ENCODE measurements at places on chromosomes 16 and 17.

DNA sequence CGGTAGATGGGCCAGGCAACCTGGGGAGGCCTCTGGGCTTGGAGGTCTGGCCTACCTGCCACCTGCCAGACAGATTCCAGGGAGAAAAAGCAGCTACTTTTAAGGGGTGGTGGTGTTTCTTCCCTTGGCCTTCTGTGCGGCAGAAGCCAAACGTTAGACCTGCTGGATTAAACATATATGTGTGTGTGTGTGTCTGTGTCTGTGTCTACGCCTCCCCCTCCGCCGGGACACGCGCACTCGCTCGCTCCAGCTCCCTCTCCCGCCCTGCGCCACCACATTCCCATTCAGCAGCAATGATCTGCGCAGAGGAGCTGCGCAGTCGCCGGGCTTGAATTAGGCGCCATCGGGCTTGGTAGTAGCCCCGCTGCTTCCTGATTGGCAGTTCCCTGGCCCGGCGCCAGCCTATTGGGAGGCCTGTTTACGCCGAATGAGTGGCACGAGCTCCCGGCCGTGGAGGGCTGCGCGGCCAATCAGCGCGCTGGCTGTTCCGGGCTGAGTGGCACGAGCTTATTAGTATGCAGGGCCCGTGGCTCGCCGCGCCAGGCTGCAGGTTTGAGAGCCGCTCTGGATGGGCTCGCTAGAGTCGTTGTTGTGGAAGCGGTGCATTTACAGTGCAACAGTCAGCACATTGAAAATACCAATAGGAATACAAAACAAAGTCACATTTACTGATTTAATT is at the start of gene BAHCC1:
BAHCC1 (plus strand) TSS at position 537 of the 679 bp plus-strand sequence. CDS start 4,283 bp downstream, outside the sequence.
- DNase-seq, result peak; percentile 100

GRCh38 chr16:49510654-49511305 is 137.2 kb downstream of the C16orf78 start:
- DNase-seq, result no peak

GRCh38 chr17:48616717-48617470 is 1.8 kb upstream of the HOXB8 start:
- DNase-seq, result no peak

- no peak for DNase-seq
Observed at GRCh38 chr16:28027055-28027454, 36.5 kb downstream of the GSG1L start.

DNA sequence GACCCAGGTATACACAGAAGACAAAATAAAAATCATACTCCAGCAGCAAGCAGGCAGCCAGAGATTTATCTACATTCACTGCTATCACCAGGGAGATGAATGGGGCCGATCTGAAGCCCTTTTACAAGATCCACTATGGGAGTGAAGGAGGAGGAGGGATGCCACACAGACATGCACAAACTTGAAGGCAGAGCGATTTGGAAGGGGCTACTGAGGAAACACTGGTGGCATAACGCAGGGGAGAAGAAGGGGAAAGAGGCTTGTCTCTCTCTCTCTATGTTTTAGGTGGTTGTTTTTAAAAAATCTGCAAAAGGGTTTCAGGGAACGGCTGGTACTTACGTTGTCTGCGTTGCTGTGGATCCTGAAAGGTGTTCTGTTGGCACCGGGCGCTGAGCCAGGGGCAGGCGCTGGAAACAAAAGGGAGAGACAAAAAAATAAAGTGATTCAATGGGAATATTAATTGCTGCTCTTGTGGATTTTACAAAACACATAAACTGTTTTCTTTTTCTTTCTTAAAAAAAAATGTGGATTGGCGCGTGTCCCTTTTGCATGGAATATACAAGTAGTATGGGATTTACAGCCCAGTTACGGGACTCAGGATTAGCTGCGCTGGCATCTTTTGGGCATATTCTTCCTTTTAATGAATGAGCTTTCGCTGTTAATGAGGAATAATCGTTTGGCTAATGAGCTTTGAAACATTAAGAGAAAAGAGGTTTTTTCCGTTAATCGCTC is 255.3 kb upstream of the PMFBP1 start:
- no peak for DNase-seq

- peak; percentile 62 for DNase-seq
Observed at GRCh38 chr17:17712268-17712924, 31.1 kb downstream of the RAI1 start.

DNA sequence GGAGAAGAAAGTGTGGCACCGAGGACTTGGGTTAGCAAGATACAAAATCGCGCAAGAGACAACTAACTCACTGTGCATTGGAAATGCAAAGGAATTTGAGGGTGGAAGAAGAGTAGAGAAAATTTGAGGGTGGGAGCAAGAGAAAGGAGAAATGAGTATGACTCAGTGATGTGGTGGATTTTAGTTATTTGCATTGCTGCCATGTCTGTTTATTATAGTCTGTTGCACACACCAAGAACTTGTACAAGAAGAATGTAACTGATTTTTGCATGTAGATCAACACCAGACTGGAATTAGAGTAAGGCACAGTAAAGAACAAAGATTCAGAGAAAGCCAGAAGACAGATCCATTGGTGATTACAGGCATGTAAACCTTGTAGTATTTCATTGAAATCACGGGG is 71.6 kb upstream of the SMIM36 start:
- peak; percentile 25 for DNase-seq

DNA sequence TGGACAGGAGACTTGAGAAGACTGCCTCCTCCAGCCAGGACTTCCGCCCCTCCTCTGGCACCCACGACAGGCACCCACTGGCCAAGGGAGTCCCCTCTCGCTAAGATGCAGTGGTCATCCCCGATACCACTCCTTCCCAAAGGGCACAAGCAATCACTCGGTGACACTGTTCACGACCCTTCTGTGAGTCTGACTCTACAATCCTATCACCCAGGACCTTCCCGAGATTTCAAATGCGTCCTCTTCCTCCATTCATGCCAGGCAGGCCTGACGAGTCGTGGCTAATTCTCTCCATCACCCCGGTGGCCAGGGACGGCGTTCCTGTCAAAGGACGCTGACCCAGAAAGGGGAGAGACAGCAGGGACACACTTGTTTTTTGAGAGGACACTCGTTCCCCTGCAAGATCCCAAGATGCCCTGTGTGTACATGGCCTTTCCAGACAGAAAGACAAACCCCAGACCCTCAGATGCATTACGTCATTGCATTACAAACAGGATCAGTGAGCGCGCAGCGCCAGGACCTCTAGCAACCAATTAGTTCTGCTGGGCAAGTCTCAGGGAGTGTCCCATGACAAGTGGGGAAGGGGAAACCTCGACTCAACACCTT is 12.2 kb downstream of the FBXO31 start:
- DNase-seq, result no peak

DNA sequence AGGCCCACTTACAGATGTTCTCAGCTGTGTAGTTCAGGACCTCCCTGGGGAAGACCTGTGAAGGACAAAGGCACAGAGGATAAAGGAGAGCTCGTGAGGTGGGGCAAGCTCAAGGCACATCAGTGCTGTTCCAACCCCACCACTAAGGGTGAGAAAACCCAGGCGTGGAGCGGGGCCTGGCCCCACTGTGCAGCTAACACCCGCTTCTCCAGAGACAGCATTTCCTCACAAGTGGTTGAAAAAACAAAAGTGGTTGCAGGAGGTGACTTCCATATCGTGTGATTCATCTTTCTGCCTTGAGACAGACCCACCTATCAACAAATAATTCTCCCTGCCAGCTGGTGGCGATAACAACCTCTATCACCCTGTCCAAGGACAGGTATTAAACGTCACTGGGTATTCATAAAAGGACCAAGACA is 30.0 kb downstream of the SNN start:
- no peak for DNase-seq

- no peak for DNase-seq
Observed at GRCh38 chr16:83713597-83713996, 94.2 kb upstream of the HSBP1 start.

DNA sequence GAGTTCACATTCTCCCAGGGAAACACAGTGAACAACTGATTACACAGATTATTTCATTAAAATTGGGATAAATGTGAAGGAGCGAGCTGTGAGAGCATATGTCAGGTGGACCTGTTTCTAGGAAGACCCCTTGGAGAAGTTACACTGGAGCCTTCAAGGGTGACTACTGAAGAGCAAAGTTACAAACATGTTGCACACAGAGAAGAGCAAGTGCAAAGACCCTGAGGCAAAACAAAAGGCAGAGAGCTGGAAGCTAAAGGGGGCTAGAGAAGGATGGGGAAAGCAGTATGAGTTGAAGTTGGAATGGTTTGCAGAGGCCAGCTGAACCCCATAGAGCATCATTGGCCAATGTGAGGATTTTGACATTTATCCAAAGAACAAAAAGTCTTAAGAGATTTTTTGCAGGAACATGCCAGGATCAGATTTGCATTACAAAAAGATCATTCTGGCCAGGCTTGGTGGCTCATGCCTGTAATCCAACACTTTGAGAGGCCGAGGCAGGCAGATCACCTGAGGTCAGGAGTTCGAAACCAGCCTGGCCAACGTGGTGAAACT is 14.1 kb downstream of the PDZD9 start:
- DNase-seq, result no peak

DNA sequence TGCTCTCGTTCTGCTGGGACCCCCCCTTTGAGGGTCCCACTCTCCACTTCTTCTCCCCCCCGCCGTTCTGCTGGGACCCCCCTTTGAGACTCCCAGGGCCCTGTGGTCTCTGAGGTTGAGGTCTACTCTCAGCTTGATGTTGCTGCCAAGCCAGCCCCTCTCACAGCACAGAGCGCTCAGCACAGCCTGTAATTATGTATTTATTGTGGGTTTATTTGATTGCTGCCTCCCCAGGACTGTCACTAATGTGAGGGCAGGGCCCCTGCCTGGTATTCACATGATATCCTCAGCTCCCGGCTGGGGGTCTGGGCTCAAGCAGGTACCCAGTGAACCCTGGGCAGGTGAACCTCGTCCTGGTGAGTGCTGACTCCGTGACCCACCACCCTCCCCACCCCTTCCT is 35.4 kb downstream of the ACTG1 start:
- no peak for DNase-seq

DNA sequence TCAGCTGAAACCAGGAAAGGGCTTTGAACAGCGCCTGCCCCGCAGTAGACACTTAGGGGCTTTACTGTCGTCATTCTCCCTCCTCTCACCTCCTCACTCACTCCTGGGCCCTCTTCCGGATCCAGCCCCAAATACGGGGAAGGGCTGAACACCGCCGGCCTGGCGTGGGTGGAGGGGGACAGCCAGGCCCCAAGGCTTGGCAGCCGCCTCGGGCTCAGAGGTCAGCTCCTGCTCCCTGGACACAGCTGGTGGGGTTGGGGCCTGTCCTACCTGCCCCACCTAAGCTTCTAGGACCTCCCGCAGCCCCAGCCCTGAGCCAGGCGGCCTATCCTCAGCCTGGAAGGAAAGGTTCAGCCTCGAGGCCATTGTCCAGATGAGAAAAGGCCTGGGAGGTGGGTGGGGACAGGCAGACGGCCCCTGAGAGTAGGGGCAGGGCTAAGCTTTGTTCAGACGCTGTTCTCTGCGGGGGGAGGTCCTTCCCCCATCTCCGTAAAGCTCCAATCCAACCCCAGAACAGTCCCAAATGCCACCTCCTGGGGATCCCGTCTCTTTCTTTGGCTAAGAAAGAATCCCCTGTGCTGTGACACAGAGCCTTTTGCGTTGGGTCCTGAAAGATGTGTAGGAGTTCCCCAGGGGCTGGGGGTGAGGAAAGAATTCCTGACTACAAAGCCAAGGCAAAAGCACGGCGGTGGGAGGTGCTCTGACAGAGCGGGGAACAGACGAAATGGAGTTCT is 881 bp upstream of the LLGL1 start:
- DNase-seq, result peak; percentile 39

DNA sequence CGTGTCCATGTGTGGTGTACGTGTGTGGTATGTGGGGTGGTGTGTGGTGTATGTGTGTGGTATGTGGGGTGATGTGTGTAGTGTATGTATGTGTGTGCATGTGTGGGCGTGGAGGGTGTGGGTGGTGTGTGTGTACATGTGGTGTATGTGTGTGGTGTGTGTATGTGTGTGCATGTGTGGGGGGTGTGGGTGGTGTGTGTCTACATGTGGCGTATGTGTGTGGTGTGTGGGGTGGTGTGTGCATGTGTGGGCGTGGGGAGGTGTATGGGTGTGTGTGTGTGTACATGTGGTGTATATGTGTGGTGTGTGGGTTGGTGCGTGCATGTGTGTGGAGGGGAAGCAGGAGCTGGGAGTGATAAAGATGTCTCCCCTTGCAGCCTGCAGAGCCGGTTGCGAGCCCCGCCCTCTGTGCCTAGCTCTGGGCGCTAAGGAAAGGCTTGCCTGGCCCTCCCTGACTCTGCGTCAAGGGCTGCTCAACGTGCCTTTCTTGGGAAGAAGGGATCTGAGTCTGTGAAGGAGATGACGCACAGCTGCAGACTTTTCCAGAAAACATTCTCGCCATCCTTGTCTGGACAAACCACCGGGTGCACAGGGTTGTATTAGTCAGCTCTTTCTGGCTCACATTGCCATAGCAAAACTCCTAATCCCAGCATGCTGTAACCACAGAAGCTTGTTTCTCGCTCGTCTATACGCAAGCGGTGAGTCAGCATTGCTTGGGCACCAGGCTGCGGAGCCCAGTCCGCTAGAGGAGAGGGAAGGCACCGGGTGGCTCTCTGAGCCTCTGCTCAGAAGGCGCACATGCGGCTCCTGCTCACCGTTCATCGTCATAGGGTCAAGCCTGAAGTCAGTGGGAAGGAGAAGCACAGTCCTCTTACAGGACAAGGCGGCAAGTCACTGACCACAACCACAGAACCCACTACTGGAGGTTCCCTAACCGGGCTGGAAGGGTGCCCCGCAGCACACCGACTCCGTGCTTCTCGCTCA is 2.0 kb upstream of the CD300H start:
- DNase-seq, result peak; percentile 95

DNA sequence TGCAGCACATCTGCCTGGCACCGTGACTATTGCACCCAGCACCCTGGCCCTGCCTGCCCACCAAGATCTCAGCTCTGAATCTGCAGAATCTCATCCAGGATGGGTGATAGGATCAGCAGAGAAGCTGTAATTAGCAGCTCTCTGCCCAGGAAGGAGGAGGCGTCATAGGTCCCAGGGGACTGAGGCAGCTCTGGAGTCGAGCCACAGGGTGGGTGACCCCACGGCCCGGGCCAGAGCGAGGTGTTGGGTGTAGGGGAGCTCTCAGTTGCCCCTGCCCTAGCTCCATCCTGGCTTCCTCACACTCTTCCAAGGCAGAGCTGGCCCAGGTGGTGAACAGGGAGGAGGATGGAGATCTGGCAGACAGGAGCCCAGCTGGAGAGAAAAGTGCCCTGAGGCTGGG is 18.2 kb upstream of the FAM83G start:
- DNase-seq, result no peak

DNA sequence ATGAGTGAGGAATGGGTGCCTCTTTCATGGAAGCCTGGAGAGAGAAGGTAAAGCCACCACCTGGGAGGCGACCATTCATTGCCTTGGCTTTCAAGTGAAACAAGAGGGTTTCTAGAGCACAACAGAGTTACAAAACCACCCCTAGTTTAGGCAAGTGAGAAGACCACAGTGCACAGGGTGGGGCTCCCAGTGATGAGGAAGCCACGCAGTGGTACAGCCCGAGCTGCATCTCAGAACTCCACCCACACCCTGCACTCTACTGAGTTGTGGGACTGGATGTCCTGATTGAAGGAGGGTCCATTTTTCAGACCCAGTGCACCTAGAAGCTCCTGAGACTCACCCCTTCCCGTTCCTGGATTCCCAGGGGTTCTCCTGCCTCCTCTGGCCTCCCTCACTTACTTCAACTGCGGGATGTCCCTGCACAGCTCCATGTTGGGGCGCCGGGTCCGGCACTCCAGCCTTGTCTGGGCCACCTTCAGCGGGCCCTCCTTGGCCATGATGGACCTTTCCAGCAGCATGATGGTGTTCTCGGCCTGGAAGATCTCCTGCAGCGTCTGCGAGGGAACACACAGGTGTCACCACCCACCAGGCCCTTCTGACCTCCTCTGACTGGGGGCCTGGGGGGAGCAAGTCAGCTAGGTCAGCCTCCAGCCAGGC is 55.1 kb upstream of the EMP2 start:
- no peak for DNase-seq

All from fibroblast of skin of abdomen (primary cell).